ENCODE measurements at places on chromosomes 1 and 21.

GRCh38 chr1:77824079-77824478, 44.6 kb downstream of the MIGA1 start:
- DNase-seq = no peak

DNA sequence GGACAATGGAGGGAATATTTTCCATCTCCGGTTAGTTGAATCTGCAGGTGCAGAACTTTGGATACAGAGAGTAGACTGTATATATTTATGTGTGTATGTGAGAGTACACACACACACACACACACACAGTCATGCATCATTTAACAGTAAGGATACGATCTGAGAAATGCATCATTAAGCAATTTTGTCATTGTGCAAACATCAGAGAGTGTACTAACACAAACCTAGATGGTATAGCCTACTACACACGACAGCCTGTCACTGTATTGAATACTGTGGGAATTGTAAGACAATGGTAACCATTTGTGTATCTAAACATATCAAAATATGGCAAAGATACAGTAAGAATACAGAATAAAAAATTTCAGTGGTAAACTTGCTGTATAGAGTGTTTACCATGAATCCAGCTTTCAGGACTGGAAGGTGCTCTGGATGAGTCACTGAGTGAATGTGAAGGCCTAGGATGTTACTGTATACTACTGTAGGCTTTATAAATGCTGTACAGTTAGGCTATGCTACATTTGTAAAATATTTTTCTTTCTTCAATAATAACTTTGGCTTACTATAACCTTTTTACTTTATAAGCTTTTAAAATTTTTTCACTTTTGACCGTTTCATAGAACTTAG, 138.5 kb downstream of the ZZZ3 start:
- no peak for DNase-seq

- no peak for DNase-seq
Observed at GRCh38 chr1:9422911-9423505, 116.3 kb upstream of the SLC25A33 start.

GRCh38 chr1:118958937-118959631, 29.1 kb downstream of the TBX15 start:
- no peak for DNase-seq

DNA sequence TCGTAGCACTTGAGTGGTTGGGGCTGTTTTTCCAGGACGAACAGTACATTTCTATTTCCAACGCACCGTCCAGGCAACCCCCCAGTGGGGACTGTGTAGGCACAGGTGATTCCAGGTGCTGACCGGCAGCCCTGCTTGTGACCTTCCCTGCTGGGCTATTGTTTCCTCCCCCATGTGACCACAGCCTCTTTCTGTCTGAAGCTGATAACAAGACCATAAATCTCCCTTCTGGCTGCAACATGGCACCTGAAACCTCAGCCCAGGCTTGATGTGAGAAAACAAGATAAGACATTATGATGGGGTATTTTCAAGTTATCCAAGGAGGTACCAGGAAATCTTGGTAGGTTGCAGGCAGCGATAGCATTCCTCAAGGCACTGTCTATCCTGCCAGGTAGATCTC, 48.2 kb downstream of the HLX start:
- no peak for DNase-seq

- no peak for DNase-seq
Observed at GRCh38 chr1:18139198-18139981, 31.8 kb downstream of the IGSF21 start.

- DNase-seq = no peak
Observed at GRCh38 chr1:204113896-204114295, 37.9 kb downstream of the ETNK2 start.

GRCh38 chr1:158159597-158159996, 21.1 kb upstream of the CD1D start:
- DNase-seq = no peak

DNA sequence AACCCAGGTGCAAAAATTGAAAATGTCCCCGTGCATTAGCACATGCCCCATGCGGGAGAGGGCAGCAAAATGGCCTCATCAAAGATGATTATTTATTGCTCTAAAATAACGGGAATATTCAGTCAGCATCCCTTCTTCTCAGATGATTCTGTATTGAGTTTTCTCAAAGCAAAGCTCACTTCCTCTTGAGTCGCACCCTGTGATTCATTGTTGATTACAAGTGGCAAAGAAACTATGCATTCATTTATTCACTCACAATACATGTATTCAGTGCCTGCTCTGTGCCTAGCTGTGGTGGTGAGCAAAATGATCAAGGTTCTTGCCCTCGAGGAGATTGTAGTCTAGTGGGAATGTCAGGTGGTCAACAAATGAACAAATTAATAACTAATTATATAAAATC, 226.0 kb upstream of the KAZN start:
- DNase-seq = no peak

- DNase-seq = no peak
Observed at GRCh38 chr1:180092931-180093650, 61.6 kb upstream of the QSOX1 start.

GRCh38 chr1:214537872-214538473, 13.4 kb downstream of the PTPN14 start:
- DNase-seq = no peak

DNA sequence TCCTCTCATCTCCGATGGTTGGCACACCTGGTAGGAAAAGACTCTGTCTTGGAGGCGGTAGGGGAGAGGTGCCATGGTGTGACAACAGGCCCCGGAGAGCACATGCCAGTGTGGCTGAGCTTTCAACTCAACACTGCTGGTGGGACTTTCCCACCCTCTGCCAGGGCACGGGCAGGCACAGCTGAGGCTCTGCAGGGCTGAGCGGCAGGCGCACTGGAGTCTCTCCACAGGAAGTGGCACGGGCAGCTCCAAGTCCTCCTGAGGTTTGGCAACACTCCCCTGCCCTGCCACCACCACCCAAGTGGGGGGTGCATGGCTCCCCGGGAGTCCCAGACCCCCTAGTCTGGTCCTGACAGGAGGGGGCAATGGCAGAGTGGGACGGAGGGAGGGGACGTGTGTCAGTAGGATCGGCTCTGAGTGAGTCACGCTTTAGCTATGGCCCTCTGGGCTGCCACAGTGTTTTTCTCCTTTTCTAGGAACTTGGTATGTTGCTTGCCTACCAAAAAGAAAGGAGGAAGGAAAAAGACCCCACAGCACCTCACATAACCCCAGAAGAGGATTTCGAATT, 27.3 kb upstream of the EVA1B start:
- DNase-seq = no peak

- DNase-seq = no peak
Observed at GRCh38 chr1:55987491-55988249, 591.7 kb downstream of the PLPP3 start.

- DNase-seq = peak; percentile 52
Observed at GRCh38 chr1:150008699-150009098, 1.8 kb downstream of the OTUD7B start.

DNA sequence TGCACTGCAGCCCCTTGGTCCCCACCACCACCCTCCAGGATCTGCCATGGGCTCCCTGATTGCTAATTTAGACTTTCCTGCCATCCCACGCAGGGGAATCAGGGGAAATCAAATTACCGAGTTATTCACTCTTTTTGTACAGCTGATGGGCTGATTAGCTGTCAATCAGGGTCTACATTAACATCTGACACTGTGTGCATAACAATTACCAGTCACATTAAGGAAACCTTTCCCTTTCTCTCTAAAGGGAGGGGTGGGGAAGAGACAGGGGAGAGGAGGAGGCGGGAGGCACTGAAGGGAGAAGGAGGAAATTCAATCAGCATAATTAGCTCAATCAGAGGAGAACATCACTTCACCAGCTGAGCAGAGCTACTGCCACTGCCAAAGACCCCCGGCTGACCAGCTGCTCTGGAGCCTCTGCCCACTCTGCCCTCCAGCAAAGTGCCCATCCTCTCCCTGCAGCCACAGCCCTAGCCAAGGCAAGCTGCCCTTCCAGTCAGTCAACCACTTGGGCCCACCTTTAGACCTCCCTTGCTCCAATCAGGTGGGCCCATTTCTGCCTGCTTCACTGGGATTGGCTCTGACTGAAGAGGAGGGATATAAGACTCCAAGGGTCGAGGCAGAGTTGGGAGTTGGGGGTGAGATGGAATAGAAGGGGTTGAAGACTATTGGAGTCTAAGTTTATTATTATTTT, 199.3 kb upstream of the ZC3H12A start:
- DNase-seq = no peak

DNA sequence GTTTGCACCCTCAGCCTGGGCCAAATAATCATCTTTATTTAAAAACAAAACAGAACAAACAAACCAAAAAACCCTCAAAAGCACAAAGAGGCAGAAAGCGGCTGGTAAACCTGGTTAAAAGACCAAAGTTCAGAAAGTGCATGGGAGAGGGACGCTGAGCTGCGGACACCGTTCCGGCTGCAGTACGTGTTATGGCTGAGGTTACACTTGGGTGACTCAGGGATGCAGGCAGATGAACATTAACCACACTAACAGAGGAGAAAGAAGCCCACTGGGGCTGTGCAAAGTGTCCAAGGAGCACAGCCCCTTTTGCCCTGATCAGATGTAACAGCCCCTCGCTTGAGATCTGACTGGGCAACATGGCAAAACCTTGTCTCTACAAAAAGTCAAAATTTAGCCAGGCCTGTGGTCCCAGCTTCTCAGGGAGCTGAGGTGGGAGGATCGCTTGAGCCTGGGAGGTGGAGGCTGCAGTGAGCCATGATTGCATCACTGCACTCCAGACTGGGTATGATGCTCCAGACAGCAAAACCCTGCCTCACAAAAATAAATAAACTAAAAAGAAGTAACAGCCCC, 28.3 kb downstream of the GPR157 start:
- DNase-seq = no peak

DNA sequence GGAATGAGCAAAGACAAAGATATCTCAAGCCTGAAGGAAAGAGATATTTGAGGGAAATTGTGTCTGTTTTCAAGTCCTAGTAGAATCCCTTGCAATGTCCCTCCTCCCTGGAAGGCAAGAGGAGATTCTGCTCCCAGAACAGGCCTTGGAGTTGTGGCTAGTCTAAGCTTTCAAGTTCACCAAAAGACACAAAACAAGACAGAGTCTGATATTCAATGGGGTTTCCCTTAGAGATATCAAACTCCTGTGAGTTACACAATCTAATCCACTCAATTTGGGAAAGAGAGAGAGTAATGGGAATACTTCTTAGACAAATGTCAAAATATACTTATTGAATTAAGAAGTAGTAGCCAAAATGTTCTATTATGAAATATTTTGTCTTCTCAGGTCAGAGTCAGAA, 162.8 kb upstream of the ADAMTS5 start:
- no peak for DNase-seq

- DNase-seq = no peak
Observed at GRCh38 chr1:2644591-2645101, 11.8 kb upstream of the MMEL1 start.

GRCh38 chr1:6110326-6110725, 64.6 kb downstream of the KCNAB2 start:
- DNase-seq = no peak

GRCh38 chr1:178849918-178850317, 21.0 kb downstream of the ANGPTL1 start:
- DNase-seq = no peak

- peak; percentile 40 for DNase-seq
Observed at GRCh38 chr1:34460193-34460592, 283.5 kb downstream of the C1orf94 start.

GRCh38 chr1:5734996-5735395, 257.2 kb downstream of the NPHP4 start:
- DNase-seq = no peak

GRCh38 chr1:225941942-225942222, 862 bp upstream of the LEFTY2 start:
- DNase-seq = no peak

- DNase-seq = no peak
Observed at GRCh38 chr1:229296541-229296941, 25.6 kb downstream of the RAB4A start.

DNA sequence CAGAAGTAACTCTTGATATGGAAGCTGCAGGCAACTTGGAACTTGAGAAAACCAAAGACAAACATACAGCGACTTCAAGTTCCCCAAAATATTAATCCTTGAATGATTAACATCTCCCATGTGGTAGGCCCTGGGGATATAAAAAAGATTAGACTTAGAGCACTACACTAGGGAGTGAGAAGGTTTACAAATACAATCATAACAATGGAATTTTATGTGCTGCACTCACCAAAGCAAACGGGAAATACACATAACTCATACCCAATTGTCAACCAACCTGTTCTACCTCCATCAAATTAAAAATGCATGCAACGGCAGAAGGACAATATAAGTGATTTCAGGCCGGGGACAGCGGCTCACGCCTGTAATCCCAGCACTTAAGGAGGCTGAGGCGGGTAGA, 3.7 kb downstream of the SMYD3 start:
- no peak for DNase-seq
